NCI-H526 (cell line): ENCODE measurements at places on chromosomes 2 and 18.

- no peak for DNase-seq
Observed at GRCh38 chr2:231245249-231246094, 47.0 kb downstream of the ARMC9 start.

DNA sequence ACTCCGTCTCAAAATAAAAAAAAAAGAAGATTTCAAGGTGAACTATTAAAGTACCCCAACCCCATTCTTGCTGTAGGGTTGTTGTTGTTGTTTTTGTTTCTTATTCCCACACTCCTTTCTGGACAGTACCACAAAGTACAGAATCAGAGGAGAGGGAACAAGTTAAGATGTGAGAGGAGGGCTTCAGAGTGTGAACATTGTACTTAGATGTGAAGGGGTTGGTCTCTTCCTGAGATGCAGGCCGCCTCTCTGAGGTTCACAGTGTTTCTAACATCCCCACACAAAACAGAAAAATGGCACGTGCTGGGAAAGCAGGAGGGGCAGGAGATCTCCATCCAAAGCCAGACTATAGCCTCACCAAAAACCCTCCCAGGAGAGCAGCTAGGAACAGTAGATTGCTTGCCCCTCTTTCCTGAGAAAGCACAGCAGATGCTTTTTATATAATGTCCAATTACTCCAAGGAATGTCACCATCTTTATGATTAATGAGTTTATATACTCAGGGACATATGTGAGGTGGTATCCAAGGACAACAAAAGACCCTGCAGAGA lies 22.6 kb downstream of the ADD2 start:
- no peak for DNase-seq

DNA sequence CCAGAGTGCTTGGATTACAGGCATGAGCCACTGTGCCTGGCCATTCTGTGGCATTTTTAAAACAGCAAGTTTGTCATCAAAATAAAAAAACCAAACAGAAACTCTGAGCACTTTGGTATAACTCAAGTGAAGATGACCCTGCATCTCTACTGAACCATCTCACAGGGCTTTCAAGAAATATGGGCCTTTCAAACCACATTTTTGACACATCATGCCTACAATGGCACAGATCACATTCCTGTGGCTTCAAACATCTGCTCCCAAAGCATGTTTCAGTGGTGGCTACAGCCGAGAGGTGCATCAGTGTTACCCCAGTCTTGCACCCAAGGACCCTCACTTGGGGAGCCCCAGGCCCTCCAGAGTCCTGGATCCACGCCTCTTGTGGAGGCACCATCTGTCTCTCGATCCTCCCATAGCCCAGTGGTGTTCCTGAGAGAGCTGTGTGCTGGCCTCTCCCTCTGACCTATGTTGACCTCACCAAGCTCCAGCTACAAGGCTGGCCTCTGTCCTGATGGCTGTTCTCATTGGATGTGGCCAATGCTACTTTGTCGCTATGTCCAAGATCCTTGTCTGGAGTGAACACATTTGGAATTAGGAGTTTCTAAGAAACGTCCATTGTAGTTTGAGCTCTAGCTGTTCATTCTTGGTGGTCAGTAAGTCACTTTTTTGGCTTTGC lies 55.2 kb upstream of the RALBP1 start:
- no peak for DNase-seq

GRCh38 chr2:198916548-198917080 lies 541.1 kb downstream of the SATB2 start:
- DNase-seq, result no peak

DNA sequence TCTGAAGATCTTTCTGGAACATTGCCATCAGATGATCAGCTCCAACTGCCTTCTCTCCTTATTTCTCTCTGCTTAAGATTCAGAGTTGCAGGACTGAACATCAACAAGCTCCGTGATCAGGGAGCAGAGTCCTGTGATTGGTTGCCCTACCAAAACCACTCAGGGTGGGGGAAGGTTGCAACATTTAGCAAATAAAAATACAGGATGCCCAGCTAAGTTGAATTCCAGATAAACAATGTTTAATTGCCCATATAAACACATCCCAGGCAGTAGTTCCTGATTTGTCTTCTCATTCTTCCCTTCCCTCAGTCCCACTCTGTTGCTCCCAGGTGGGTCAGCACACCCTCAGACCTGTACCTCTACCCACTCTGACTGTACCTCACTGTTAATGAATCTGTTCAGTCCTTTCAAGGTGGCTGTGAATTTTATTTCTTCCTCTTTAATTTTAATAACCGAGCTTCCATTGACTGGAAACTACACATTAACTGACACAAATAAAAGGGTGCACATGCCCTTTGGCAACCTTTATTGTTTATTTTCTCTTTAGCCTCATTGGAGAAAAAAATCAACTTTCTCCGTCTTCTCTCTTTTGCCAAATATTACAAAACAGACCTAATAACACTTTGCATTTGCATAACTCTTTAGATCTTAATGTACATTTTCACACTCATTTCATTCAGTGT lies 167.1 kb upstream of the PKDCC start:
- no peak for DNase-seq

GRCh38 chr2:74333175-74333574 lies 10.0 kb downstream of the SLC4A5 start:
- no peak for DNase-seq

DNA sequence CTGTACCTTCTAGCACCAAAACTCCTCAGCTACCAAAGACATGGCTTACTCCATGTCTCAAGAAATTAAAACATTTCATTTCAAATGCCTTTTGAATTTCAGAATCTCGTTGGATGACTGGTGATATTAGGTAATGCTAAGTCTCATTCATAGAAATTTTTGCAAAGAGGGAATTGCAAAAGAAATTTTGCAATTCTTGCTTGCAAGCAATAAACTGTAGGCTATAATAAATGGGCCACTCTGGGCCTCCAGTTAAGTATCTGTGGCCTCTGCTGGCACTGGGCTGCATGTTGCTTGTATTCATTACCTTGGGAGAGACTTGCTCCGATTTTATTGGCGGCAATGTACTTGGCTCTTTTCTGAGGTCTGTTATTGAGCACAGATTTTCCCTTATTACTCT lies 2.8 kb upstream of the LCLAT1 start:
- DNase-seq, result no peak

GRCh38 chr2:18552351-18553077 lies 7.9 kb downstream of the RDH14 start:
- DNase-seq, result no peak

DNA sequence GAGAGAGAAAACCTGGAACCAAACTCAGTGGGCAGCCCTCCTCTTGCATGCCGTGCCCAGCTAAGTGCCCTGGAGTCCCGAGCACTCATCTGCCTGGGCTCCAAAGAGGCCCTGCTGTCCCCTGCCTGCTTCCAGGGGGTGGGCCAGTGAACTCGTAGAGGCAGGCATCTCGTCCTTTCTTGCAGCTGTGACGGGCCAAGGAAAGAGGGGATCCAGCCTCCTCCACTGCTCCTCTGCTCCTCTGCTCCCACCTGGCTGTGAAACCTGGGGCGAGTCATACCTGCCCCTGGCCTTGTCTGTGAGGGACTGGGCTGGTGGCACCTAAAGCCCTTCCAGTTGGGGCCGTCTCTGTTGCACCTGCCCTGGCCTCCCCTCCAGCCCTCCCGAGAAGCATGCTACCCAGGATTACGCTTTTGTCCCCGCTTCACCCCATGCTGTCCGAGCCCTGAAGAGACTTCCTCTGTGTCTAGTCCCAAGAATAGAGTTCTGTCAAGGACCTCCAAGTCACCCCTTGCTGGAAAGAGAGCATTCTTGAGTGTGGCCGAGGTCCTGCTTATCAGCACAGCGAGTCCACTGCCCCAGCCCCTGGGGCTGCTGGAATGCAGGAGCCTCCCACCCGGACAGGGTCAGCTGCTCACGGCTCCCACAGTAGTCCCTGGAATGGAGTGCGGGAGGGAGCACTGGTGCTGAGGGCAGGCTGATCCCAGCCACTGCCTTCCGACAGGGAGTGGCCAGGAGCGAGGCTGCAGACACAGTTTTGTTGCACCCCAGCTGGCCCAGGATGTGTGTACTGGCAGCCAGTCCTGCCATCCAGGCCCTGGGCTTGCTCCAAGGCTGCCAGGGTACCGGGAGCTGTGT lies 14.3 kb downstream of the KCNK3 start:
- no peak for DNase-seq

DNA sequence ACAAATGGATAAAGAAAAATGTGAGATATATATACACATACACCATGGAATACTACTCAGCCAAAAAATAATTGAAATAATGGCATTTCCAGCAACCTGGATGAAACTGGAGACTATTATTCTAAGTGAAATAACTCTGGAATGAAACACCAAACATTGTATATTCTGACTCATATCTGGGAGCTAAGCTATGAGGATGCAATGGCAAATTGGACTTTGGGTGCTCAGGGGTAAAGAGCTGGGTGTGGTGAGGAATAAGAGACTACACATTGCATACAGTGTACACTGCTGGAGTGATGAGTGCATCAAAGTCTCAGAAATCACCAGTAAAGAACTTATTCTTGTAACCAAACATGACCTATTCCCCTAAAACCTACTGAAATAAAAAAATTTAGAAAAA lies 636.0 kb upstream of the LRATD1 start:
- DNase-seq, result no peak

- DNase-seq, result no peak
Observed at GRCh38 chr2:147665105-147665504, 179.7 kb upstream of the ACVR2A start.

DNA sequence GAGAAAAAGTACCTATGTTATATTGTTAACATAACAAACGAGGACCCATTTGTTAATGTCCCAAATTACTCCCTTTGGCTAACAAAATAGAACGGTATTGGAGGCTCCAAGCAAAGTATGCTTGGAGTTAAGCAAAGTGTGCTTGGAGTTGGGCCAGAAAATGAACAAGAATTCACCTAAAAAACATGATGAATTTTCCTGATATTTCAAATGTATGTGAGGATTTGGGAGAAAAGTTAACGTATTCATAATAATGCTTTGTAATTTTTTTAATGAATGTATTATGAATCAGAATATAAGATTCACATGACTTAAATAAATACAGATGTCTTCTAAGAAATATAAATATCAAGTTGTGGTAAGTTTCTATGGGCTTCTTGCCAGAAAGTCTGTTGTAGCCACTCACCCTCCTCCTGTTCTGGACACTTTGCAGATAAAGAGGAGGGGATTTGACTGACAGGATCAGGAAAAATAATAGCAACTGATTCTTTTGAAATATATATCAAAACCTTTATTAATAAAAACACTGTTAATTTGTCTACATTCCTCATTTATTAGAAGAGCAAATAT lies 423.7 kb upstream of the MMADHC start:
- DNase-seq, result no peak

DNA sequence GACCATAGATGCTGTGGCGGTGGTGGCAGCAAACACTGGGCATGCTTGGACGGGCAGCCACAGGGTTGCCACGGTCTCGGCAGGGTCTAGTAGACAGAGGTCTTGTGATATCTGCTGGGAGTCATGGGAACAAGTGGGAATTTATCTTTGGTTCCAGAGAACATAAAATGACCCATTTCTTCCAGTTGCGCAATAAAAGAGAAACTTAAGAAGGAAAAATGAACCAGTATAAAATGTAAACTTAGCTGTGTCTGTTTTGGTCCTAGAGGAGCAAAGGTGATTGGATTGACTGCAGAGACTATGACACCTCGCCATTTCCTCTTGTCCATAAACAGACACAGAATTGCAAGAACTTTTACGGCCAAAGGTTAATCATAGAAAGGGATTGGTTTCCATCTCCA lies 132.6 kb upstream of the RBBP8 start:
- DNase-seq, result no peak

- DNase-seq, result no peak
Observed at GRCh38 chr2:19806131-19806530, 95.7 kb downstream of the TTC32 start.

GRCh38 chr2:234712421-234712935 lies 215.6 kb upstream of the ARL4C start:
- no peak for DNase-seq

DNA sequence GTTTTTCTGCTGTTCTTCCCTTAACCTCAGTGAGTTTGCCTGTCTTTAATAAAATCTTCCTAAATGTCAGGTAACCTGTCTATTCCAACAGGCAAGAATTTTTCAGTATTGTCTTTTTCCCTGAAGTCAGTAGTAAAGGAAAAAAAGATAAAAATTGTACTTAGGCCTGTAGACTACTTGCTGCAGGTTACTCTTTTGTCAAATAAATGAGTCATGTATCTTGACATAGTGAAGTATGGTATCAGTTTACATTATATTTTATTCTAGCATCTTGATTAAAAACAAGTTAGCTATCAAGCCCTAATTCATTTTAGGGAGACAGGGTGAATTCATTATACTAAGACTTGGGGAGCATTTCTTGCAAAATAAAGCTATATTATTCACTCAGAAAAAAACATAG lies 59.8 kb downstream of the ITGA4 start:
- DNase-seq, result no peak

DNA sequence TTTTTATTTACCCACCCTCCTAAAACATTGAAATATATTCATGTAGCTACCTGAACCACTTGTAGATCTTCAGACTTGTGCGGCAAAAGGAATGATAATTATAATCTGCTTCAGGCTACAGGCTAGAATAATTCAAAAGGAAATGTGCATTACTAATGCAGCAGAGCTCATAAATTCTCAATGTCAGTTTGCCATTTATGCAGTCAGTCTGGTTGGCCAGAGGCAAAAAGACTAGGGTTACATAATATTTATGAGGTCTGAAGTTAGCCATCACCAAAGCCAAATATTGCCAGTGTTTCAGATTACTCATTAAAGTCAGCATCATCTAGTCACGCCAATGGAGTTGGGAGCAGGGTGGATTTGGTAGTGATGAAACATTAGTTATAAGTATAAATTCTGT lies 38.9 kb downstream of the METAP1D start:
- peak; percentile 52 for DNase-seq

GRCh38 chr18:49875783-49876182 lies 62.5 kb upstream of the ACAA2 start:
- DNase-seq, result peak; percentile 25

- no peak for DNase-seq
Observed at GRCh38 chr2:140657657-140658056, 1473.2 kb downstream of the LRP1B start.

GRCh38 chr18:11672198-11672597 lies 16.9 kb upstream of the GNAL start:
- no peak for DNase-seq

DNA sequence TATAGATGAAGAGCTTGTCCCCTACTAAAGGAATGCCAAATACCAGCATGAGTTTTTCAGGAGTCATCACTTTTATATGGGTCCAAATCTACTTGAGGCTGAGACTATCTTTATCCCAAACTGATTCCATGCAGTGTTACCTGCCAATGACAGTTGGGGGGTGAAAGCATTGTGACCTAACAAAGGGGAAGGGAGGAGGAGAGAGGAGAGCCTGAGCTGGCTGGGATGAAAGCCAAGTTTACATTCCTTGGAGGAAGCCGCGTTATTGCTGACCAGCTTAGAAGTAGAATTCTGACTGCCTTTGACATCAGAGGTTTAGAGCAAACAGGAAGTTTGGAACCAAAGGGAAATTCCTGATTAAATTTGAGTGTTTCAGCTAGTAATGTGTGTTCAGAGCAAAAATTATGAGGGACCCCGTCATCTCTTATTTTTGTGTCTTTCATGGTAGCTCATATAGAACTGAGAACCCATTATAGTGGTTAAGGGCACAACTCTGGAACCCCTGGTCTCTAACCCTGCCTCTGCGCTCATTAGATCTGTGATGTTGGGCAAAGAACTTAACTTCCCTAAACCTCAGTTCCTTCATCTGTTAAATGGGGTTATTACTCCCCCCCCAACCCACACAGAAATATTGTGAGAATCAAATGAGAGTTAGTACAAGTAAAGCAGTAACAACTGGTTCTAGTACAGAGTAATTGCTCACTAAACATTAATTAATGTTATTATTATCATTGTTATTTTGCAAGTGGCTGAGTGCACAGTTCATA lies 199.3 kb upstream of the EPAS1 start:
- no peak for DNase-seq

- no peak for DNase-seq
Observed at GRCh38 chr18:63883617-63884016, 3.9 kb upstream of the SERPINB2 start.
